CD4-positive, alpha-beta T cell treated with Interleukin-4 for 4 hours (primary cell): ENCODE measurements at places on chromosomes 16 and 17.
A peak's percentile ranks its signal among the peaks of the same experiment; 100 is the strongest.

DNA sequence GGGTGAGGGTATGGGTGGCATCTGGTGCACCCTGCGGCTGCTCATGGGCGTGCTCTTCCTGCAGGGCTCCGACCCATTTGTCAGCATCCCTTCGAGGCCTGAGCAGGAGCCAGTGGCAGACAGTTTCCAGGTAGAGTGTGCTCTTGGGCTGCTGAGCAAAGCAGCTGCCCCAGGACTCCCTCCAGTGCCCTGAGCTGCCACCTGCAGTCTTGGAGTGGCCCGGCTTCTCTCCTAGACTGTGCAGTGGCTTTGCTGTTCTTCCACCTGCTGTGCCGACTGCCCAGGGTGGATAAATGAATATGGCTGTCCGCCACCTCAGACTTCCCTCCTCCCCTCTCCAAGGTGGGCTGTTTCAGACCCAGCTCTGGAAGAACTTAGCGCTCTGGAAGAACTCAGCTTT, 10.8 kb upstream of the JPT2 start:
- no peak for DNase-seq

DNA sequence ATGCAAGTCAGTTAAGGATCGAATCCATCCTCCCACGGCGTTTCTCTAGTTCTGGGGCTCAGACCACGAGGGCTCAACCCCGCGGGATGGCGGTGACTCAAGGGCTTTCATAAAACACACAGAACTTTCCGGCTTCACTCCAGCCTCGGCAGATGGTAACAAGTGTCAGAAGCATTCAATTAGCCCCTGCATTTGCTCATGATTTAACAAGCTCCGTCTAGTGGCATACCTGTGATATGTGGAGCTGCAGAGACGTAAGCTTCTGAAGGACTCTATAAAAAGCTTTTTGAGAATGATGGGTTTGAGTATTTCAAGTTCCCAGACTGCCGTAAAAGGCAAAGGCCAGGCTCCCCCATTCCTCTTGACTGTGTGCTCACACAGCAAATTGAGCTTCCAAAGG, 91.3 kb upstream of the SEC14L1 start:
- no peak for DNase-seq

DNA sequence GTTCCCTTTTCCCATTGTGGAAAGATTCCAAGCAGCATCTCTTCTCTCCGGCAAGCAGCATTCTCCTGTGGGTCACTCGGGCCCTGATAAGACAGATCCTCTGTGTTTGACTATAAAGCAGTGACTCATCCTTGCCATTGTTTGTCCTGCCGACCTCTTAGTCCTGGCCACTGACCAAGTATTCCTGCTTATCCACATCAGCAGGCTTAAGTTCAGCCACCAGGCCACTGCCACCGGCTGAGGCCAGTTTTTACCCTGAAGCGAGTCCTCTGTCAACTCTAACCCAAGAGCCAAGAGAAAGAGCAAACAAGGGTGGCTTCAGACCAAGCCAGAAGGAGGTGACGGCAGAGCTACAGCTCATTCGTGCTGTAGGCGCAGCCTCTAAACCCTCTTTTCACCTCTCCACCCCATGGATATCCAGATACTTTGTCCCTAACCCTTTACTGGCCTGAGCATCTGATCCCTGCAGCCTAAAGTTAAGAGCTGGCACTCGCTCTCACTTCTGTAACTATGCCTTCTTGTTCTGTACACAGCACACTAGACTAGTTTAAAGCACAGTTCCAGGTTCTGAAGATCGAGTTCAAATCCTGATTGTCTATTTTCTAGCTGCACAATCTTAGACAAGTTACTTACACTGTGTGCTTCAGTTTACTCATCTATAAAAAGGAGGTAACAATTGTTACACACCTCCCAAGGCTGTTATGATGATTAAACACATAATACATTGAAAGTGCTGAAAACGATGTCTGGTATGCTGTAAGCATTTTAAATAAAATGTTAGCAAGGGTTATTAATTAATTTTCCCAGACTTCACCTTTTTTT, 31.0 kb downstream of the SOX9 start:
- DNase-seq, result no peak

DNA sequence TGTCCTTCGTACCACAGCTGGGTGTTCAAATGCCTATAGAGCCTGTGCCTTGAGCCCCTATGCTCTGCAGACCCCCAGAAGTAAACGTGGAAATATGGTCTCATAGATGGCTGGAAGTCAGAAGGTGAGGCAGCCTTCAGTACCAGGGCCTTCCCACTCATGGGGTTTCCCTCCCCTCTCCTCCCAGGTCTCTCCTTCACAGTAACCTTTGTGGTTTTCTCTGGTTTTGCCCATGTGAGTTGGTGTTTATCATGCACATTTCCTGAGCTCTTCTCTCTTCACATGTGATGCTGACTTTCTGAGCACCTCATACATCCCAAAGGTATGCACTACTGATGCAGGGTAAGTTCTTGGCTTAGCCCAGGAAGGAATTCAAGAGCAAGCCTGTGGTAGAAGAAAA, 35.4 kb downstream of the TMEM114 start:
- DNase-seq, result no peak

DNA sequence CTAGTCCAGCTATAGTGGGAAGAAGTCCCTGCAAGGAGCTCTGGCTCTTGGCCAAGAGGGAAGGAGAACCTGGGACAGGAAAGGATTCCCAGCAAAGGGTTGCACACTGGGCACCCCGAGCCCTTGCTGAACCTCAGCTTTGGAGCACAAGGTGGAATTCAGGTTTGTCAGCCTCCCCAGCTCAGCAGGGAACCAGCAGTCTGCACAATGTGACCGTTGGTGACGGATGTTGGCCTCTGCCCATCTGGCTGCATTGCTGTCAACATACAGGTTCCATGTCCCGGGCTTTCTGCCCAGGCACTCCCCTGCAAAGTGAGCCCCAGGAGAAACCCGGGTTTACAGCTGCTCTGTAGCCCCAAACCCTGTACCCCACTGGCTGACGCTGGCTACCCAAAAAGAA, 6.7 kb downstream of the RPRML start:
- no peak for DNase-seq

DNA sequence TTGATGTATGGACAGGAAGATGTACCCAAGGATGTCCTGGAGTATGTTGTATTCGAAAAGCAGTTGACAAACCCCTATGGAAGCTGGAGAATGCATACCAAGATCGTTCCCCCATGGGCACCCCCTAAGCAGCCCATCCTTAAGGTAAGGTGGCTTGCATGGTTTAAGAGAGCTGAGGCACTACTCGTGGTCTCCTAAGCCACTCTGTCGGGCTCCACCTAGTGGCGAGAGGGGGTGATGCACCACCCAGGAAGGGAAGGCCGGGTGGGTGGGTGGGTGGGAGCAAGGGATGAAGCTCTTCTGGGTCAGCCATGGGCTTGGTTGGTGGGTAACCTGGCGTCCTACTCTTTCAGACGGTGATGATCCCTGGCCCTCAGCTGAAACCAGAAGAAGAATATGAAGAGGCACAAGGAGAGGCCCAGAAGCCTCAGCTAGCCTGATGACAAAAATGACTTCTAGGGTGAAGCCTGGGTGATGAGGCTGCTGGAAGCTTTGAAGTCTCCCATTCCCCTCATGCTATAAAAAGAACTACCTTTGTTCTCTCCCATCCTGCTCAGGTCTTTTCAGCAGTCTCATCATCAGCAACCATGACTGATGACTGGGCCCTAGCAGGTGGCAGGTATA, 21.5 kb downstream of the GPR179 start:
- DNase-seq, result peak; percentile 56

DNA sequence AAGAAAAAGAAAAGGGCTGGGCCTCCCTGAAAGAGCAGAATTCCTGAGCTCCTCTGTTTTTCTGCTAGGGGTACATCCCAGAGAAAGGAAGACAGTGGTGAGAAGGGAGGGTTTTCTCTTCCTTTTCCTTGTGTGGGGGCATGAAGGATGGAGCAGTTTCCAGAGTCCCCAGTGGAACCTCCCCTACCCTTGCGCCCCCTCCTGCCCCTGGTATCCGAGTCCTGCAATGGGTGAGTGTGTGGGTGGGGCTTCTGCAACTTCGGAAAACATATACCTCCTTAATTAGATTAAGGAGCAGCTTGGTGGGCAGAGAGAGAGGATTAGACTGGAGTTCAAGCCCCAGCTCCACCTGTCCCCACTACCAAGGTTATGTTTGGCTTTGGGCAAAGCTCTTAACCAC, 5.4 kb upstream of the GIP start:
- DNase-seq, result no peak

- peak; percentile 30 for DNase-seq
Measured at GRCh38 chr17:69246726-69247375, 18.2 kb upstream of the ABCA10 start.

DNA sequence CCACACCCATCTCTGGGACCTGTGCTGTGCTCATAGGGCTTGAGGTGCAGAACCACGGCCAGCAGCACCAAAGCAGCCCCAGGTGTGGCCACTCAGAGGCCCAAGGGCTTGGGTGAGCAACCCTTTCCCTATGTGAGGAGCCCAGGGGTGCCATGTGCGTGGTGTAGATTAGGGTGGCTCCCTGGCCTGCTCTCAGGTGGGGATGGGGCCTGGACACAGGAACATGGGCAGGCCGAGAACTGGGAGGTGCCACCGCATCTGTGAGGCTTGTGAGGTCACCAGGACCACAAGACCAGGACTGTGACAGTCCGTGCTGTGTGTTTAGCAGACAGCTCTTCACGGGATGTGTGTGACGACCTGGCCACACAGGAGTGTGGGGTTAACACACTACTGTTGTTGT, 103.5 kb upstream of the ZNF750 start:
- no peak for DNase-seq

DNA sequence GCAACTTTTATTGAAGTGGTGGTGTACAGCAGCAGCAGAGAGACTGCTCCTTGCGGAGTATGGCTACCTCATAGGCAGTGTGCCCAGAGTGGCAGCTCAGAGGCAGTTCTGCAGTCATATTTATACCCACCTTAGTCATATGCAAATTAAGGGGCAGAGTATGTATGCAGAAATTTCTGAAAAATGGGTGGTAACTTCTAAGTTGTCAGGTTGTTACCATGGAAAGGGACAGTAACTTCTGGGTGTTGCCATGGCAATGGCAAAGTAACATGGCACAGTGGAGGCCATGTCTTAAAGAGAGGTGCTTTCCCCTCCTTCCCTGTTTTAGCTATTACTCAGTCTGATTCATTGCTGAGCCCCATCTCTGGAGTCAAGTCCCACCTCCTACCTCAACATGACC, 53.4 kb downstream of the MEOX1 start:
- DNase-seq, result peak; percentile 16

DNA sequence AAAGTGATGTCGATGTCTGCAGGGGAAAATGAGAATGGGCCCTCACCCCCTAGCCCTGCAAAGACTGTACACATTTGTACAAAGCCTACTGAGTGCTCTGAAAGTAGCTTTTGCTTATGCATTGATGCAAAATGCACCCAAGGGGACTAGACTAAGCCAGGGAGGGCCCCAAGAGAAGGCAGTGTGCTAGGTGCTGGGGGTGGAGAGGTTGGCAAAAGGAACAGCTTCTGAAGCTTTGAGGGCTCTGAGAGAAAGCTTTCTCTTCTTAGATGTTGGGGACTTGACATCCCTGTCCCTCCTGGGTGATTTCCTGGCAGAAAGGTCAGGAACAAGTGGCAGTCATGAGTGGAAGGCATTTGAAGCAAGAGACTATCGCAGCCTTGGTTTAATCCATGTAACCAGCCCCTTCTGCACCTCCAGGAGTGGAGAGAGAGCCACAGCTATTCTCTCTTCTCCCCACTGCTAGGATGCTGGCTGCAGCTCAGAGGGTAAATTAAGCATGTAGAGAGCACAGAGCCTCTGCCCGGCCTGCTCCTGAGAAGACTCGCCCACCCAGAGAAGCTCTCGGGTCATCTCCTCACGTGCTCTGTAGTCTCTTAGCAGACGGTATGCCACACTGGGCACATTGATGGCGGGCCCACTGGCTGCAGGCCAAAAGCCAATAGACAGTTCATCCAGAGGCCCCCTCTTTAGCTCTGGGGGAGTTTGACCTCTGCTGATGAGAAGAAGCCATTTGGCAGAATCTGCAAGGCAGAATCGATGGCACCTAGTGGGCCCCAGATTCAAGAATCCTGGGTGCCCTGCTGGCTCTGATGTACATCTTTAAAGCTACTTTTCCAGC, 221.4 kb downstream of the MSI2 start:
- no peak for DNase-seq

DNA sequence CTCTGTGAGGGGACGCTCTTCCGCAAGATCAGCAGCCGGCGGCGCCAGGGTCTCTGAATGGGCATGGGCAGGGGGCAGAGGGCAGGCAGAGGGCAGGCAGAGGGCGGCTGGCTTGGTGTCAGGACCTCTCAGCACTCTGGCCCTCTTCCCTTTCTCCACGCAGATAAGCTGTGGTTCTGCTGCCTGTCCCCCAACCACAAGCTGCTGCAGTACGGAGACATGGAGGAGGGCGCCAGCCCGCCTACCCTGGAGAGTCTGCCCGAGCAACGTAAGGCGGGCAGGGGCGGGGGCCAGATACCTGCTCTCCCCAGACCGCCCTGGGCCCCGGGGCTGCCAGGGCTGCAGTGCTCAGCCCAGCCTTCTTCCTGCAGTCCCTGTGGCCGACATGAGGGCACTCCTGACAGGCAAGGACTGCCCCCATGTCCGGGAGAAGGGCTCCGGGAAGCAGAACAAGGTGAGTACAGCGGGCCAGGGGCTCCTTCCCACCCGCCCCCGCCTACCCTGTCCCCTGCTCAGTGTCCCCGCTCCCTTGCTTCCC, 4.1 kb downstream of the ELMO3 start:
- no peak for DNase-seq

GRCh38 chr17:27551701-27552248, 79.2 kb upstream of the LGALS9 start:
- DNase-seq, result no peak

GRCh38 chr17:828761-829160, 46.6 kb downstream of the MRM3 start:
- no peak for DNase-seq

DNA sequence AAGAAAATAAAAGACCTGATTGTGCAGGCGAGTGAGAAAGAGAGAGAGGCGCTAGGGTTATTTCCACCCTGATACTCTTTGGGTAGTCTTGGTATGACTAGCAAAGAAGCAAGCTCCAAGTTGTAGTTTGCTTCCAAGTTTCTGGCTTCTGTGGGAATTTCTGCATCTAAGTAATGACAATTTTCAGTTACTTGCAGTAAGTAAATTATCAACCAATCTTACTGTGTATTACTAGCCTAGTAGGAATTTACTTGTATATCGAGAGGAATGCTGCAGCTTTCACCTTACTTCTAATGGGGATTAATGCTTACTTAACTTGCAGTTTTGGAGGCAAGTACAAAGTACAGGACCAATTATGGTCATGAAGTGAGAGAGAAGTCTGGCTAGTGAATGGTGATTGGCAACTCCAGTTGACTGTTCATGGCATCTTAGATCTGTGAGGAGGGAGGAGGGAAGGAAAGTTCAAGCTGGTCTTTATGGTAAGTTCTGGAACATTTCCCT, 31.9 kb downstream of the TENT4B start:
- no peak for DNase-seq

GRCh38 chr16:25311039-25311438, 53.4 kb upstream of the ZKSCAN2 start:
- DNase-seq, result no peak

GRCh38 chr17:38578229-38579082, 27.3 kb downstream of the SRCIN1 start:
- no peak for DNase-seq

DNA sequence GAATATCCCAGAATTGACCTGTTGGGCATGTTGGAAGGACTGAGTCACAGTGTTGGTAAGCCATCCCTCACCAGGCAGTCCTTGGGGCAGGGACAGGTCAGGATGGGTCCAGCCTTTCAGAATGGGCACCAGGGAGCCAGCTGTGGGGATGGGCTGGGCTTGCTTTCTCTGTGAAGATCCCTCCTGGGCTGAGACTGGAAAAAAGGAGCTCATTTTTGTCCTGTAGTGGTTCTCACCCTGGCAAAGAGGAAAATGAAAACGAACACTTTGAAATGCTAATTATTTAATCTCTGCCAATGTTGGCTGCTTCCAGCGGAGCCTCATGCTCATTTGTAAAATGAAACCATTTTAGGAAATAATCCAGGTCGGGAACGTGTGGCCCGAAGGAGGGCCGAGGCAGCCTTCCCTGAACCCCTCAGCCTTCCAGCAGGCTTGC, 237.5 kb upstream of the SALL1 start:
- no peak for DNase-seq
